Natural killer cell (primary cell): ENCODE measurements at places on chromosomes 11 and 22. TPM values are rescaled to one million over a fixed set of nuclear protein-coding genes. Genes with fewer than 3 reads are reported as not detected.

The JAML gene
- 27.8 TPM for total RNA-seq

DNA sequence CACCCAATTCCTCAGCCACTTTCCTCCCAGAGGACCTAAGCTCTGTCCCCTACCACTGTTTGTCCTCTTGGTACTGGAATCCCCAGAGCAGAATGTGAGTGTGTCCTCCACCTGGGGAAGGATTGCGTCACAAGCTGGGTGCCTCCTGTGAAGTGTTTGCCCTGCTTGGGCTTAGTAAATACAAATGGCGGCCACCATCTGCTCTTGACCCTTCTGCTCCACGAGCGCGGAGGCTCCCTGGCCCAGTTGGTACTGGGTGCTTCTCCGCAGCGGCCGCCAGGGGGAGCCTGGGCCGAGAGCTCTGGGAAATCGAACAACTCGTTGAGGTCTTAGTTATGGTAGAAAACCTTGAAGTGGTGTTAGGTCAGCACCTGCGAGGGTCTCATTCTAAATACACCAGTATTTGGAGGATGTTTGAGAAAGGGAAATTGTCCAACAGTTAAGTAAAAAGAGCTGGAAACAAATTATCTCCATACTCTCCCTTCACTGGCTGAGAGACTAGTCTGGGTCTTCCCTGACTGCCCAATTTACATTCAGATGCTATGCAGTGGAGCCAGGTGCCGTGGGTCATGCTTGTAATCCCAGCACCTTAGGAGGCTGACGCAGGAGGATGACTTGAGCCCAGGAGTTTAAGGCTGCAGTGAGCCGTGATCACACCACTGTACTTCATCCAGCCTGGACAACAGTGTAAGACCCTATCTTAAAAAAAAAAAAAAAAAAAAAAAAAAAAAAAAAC is 74.6 kb upstream of the TEAD1 start:
- H3K27ac ChIP-seq: no peak overlapping the region
- H3K4me3 ChIP-seq: no peak overlapping the region
- peak; percentile 46 for DNase-seq
- H3K36me3 ChIP-seq: no peaks in the 10 kb centered on the region
- no peaks in the 10 kb centered on the region for H3K4me1 ChIP-seq
- H3K27me3 ChIP-seq: no peaks in the 10 kb centered on the region

DNA sequence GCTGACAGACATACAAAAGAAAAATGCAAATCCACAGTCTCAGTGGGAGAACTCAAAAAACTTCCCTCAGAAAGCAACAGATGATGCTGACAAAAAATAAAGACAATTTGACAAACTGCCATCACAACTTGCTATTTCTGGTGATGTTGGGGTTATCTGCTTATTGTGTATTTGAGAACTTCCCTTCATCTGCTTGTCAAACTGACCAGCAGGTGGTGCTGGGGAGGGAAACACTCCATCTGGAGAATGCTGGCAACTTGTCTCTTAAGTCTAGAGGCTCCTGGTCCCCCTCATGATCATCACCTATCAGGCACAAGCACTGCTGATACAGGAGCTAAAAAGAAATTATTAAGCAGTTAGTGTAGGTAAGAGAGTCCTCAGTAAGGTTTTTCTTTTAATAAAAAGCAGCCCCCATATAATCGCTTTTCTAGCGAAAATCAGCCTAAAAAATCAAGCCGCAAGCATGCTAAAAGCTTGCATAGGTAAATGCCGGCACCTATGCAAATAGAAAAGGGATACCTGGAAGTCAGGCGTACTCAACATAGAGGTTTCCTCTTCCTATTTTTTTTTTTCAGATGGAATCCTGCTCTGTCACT is 9.8 kb upstream of the FAM111B start:
- DNase-seq: peak; percentile 86
- peaks cover 8% of the 10 kb centered on the region for H3K4me1 ChIP-seq
- H3K27me3 ChIP-seq: peaks cover 2% of the 10 kb centered on the region
- no peak overlapping the region for H3K27ac ChIP-seq

DNA sequence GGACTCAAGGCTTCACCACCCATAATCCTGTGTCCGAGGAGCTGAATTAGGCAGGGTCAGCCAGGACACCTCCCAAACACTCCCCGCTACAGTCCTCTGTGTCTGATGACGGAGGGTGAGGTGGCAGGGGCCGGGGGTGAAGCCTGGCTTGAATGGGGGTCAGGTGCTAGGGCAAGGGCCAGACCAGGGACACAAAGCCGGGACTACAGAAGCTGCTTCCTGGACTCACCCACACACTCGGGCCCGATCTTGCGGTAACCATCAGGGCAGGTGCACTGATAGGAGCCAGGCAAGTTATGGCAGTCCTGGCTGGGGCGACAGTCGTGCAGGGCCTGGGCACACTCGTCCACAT is 2.3 kb downstream of the EFEMP2 start:
- H3K4me3 ChIP-seq: no peak overlapping the region
- H3K4me1 ChIP-seq: peaks cover 36% of the 10 kb centered on the region
- peaks cover 14% of the 10 kb centered on the region for H3K36me3 ChIP-seq
- DNase-seq: no peak
- H3K27ac ChIP-seq: no peak overlapping the region

DNA sequence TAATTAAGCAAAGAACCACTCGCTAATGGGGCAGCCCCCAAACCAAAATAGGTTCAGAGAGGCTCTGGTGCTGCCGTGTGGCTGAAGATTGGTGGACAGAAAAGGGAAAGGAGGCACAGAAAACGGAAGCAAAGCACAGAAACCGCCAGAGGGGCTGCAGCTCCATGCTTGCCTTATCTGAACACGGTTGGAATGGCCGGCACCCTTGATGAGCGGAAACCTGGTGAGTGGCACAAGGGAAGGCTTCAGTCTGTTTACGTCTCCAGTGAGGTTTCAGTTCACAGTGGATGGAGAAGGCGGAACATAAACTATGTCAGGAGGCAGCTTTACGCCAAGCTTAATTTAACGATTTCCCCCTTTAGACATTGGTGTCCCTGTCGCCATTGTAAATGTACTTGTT is 5.2 kb upstream of the PRR33 start:
- no peaks in the 10 kb centered on the region for H3K36me3 ChIP-seq
- no peak for DNase-seq
- no peak overlapping the region for H3K4me3 ChIP-seq

GRCh38 chr22:25364736-25365241 is 145.3 kb downstream of the CRYBB2 start:
- H3K36me3 ChIP-seq: peaks cover under 1% of the 10 kb centered on the region
- H3K4me1 ChIP-seq: peaks cover 5% of the 10 kb centered on the region

DNA sequence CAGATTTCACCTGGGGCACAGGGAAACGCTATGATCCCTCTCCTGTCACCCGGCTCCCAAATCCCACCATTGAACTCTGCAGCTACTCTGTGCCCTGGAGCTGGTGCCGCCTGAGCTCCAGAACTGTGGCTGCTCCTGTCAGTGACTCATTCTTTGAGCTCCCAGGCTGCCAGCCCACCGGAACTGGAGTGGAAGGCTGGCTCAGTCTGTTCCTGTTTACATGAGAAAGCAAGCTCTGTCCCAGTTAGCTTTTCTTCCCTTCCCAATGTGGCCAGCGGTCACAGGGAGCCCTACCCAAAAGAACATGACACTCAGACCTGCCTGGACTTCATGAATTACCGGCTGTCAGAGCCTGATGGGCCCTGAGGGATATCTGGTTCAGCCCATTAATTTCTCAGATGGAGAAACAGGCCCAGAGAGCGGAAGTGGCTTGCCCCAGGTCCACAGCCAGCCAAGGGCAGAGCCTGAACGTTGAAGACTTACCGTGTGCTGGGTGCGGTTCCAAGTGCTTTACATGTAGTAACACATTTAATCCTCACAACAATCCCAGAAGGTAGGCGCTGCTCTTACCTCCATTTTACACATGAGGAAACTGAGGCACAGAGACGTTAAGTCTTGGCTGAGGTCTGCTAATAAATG is 23.8 kb upstream of the IGSF22 start:
- H3K4me1 ChIP-seq: no peaks in the 10 kb centered on the region
- no peaks in the 10 kb centered on the region for H3K27me3 ChIP-seq
- no peaks in the 10 kb centered on the region for H3K36me3 ChIP-seq
- H3K27ac ChIP-seq: no peak overlapping the region
- no peak overlapping the region for H3K4me3 ChIP-seq

The MS4A4E gene
- total RNA-seq: 1.8 TPM

GRCh38 chr22:27714068-27714467 is 87.5 kb downstream of the MN1 start:
- no peak overlapping the region for H3K4me3 ChIP-seq
- no peaks in the 10 kb centered on the region for H3K27me3 ChIP-seq
- H3K36me3 ChIP-seq: no peaks in the 10 kb centered on the region
- no peak for DNase-seq

GRCh38 chr22:50367778-50368500 is 24.8 kb downstream of the PPP6R2 start:
- H3K4me3 ChIP-seq: no peak overlapping the region
- H3K36me3 ChIP-seq: peaks cover 4% of the 10 kb centered on the region
- H3K27me3 ChIP-seq: no peaks in the 10 kb centered on the region
- no peak overlapping the region for H3K27ac ChIP-seq
- H3K4me1 ChIP-seq: peaks cover 11% of the 10 kb centered on the region
- DNase-seq: no peak

DNA sequence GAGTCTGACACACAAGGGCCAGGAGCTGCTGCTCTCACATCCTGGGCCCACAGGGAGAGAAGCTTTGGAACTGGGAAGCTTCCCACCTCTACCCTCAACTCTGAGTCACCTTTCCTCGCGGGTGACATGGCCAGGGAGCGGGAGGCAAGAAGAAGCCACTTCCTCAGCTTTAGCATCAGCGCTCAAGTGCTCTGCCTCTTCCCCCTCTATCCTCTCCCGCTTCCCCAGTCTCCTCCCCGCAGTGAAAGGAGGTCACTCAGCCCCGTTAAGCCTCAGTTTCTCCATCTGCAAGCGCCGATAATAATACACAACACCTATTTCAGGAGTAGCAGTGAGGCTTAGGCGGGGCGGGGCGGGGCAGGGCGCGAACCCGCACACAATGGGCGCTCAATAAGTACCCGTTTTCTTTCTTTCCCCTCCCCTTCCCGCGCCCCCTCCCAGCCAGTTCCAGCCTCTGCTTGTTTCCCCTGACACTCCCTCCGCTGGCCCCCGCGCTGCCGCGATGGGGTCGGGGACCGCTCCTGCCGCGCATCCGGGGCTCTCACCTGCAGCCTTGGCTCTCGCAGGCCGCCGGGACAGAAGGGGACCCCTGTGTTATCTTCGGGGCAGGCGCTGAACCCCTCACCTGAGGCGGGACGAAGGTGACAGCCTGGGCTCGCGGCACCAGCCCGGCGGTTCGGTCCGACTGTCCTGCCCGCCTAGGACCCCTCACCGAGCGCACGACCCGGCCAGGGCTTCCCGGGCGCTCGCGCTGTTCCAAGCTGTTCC is 892 bp downstream of the GDPD5 start:
- H3K4me1 ChIP-seq: peaks cover 31% of the 10 kb centered on the region
- no peaks in the 10 kb centered on the region for H3K27me3 ChIP-seq
- peak; percentile 55 for DNase-seq
- H3K27ac ChIP-seq: no peak overlapping the region

The OR5AK2 gene
- total RNA-seq: not detected

The SCN3B gene
- not detected for total RNA-seq

DNA sequence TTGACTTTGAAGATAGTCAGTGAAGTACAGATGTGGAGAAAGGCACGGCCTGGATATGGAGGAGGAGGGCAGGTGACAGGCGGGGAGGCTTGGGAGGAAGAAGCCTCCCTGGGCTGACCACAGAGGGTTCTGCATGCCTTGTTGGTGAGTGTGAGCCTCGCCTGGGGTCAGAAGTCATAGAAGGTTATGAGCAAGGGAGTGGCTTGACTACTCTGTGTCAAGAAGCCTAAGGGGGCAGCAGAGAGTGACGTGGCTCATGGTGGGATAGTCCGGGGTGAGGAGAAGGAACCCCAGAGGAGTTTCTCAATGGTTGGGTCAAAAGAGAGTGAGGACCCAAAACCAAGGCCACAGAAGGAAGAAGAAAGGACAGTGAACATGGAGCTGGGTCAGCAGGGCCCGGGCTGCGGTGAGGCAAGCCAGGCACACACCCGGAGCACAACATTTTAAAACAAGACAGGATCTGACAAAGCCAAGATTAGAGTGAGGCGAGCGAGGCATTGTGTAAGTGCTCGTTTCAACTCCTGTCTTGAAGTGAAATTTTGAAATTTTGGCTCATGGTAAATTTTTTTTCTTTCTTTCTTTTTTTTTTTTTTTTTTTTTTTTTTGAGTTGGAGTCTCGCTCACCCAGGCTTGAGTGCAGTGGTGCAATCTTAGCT is 31.9 kb downstream of the PDGFB start:
- no peak overlapping the region for H3K4me3 ChIP-seq
- peaks cover 4% of the 10 kb centered on the region for H3K4me1 ChIP-seq
- H3K36me3 ChIP-seq: no peaks in the 10 kb centered on the region
- peak; percentile 2 for DNase-seq
- H3K27ac ChIP-seq: no peak overlapping the region

- peaks cover 17% of the 10 kb centered on the region for H3K4me1 ChIP-seq
- peak overlapping the region; percentile 70 for H3K4me3 ChIP-seq
- no peak for DNase-seq
- H3K36me3 ChIP-seq: no peaks in the 10 kb centered on the region
- no peaks in the 10 kb centered on the region for H3K27me3 ChIP-seq
Measured at GRCh38 chr11:17277024-17277584, 565 bp downstream of the NUCB2 start.

DNA sequence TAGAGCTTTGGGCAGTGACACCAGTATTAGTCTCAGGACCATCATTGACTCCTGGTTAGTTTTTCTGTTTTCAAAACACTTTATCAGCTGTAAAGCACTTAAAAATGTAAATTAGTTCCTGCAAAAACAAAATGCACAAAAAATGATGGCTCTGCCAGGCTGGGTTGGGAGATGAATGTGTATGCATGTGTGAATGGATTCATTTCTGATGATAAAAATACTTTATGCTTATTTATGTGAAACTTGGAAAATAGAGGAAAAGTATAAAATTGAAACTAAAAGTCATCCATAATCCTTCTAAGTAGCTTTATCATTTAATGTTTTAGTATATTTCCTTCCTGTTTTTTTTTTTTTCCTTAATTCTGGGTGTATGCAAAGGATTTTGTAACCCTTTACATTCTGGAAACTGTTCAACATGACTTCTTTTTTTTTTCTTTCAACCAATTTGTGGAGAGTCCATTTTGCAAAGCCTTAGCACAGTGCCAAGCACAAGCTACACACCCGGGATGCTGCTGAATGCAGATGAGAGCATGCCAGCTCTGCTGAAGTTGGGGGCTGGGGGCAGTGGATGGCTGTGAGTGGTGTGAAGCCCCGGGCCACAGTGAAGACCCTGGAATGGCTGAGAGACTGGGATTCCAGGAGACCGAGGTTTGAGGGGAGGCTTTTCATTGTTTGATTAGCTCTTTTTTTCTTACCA is 37.6 kb downstream of the PTPRJ start:
- no peaks in the 10 kb centered on the region for H3K27me3 ChIP-seq
- no peak overlapping the region for H3K4me3 ChIP-seq
- H3K4me1 ChIP-seq: peaks cover 92% of the 10 kb centered on the region
- DNase-seq: no peak
- H3K27ac ChIP-seq: peak overlapping the region; percentile 98

The MOV10L1 gene
- 1.0 TPM for total RNA-seq

GRCh38 chr11:27673979-27674663 is 26.1 kb downstream of the BDNF start:
- no peak for DNase-seq
- no peaks in the 10 kb centered on the region for H3K4me1 ChIP-seq
- H3K27me3 ChIP-seq: no peaks in the 10 kb centered on the region
- no peak overlapping the region for H3K27ac ChIP-seq
- no peaks in the 10 kb centered on the region for H3K36me3 ChIP-seq
- H3K4me3 ChIP-seq: no peak overlapping the region

GRCh38 chr22:50476868-50477267 is 2.0 kb upstream of the SBF1 start:
- no peak for DNase-seq
- peaks cover 1% of the 10 kb centered on the region for H3K27me3 ChIP-seq
- no peak overlapping the region for H3K27ac ChIP-seq
- H3K36me3 ChIP-seq: peaks cover 4% of the 10 kb centered on the region
